CD4-positive, alpha-beta T cell (primary cell): ENCODE measurements at places on chromosomes 7 and 10. TPM values are rescaled to one million over a fixed set of nuclear protein-coding genes. Genes with fewer than 3 reads are reported as not detected.
A peak's percentile ranks its signal among the peaks of the same experiment; 100 is the strongest.

DNA sequence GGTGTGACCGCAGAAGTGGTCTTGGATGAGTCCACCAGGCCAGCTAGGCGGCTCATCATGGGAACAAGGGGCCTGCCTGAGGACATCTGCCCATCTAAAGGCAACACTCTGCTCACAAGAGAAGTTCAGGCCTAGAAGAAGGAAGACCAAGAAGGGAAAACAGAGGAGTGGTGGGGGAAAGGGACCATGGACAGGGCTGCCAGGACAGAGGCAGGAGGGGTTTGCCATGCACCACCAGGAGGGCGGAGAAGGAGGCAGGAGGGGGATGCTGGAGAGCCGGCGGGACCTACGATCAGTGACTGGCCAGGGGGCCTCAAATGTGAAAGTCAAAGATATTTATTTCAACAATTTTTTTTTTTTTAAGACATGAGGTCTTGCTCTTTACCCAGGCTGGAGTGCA lies 33.1 kb downstream of the GAD2 start:
- DNase-seq: no peak

DNA sequence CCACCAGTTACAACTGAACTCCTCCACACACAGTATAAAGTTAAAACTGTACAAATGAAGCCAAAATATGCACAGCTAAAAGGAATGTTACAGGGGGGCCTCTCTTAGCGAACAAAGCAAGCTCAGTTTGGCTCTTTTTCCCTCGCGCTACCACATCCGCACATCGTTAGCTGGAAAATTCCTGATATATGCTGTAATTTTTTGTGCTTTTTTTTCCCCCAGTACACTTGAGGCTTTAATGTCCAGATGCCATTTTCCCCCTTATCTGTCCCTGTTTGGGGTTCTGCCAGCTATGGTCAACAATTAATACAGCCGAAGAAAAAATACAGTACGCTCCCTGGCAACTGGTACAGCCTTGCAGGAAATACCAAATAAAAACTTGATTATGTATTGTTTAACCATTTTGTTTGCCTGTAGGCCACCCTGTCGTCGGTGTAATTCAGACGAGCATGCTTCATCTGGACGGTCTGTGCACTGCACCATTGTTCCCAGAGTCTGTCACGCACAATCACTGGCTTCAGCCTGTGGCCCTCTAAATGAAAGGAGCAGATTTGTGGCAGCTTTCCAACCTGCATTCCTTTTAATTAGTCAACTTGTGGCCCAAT lies 108.1 kb upstream of the FAM133B start:
- no peak for DNase-seq

The MALRD1 gene
- total RNA-seq: not detected

- no peak for DNase-seq
These were observed 3.3 kb downstream of the AVPI1 start for GRCh38 chr10:97683556-97684367.

The MINDY4 gene
- total RNA-seq: 0.36 TPM

DNA sequence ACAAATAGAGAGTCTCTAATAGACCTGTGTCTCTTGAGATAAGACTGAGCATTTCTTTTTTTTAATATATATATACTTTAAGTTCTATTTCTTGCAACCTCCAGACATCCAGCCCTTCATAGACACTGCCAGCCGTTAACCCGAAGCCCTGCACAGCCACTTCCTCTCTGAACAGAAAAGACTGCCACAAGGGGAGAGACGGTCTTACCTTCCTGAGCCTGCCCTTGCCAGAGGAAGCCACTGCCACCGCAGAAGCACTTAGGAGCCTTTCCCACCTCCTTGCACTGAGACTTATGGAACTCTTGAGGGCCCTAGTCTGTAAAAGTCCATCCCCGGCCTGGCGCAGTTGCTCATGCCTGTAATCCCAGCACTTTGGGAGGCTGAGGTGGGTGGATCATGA lies 31.8 kb upstream of the PRSS1 start:
- peak; percentile 2 for DNase-seq

The DGKI gene
- total RNA-seq: not detected

DNA sequence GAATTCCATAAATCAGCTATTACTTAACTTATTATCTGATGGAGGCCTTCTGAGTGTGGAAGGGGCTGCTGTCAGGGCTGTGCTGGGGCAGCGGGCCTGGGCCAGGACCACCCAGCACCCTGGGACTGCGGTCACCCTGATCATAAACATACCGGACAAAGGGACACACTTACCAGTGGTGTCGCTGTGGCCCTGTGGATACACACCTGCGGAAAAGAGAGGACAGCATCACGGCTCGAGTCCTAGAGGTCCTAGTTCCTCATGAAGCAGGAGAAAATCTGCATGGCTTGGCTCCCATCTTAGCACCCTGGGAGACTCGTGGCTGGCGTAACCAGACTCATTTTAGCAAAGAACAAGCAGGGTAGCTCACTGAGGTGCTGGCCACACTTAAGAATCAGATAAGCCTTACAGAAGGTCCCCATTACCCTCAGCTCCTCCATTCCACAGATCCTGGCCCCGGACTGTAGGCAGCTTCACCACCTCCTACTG lies 17.7 kb downstream of the IL15RA start:
- DNase-seq: no peak

GRCh38 chr10:92822964-92823363 lies 25.4 kb upstream of the EXOC6 start:
- no peak for DNase-seq

DNA sequence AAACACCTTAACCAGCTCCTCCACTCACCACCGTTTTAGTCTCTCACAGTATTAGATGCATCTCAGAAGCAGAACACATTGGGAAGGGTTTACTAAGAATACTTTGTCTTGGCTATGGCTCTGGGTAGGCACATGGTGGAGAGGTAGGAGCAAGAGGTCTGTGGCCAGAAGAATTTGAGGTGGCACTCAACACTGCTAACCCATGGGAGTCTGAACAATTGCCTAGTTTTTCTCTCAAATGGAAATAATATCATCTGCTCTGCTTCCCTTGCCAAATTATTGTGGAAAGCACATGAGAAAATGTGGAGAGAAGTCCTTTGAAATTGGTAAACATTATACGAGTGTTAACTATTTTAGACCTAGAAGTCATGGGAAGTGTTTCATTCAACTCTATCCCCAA lies 214.3 kb downstream of the SKAP2 start:
- DNase-seq: no peak

- no peak for DNase-seq
These were observed 802 bp upstream of the CDK6 start for GRCh38 chr7:92837000-92837749.

The NUTM2E gene
- total RNA-seq: 0.99 TPM

- DNase-seq: no peak
These were observed 57.9 kb upstream of the RNF32 start for GRCh38 chr7:156582591-156583123.

GRCh38 chr10:49655099-49655498 lies 24.4 kb upstream of the C10orf53 start:
- no peak for DNase-seq

DNA sequence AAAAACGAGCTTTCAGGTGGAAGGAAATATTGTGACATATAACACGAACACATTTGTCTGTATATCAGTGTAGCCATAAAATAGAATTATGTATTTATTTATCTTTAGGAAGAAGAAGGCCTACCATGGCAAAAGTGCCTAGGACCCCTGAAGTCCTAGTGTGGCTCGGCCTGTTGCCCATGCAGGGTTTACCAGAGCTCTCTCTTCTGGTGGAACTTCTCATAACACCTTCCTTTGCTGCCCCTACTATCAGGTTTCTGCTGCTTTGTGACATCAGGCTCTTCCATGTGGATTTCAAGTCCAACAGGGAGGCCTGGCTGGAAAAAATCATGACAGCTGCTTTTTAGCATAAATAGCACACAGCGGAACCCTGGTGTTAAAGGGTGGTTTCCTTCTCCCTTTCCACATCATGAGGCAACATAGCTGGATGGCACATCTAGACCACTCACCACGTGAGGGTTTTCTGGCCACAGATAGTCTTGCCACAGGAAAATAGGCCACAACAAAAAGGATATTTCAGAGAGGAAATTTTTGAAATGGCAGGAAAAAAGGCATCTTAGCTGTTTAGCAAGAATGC lies 44.8 kb upstream of the ADO start:
- DNase-seq: no peak
